ENCODE measurements at places on chromosomes 6 and 20.

- DNase-seq, result no peak
Observed at GRCh38 chr20:10093087-10093591, 58.4 kb downstream of the ANKEF1 start.

- no peak for DNase-seq
Observed at GRCh38 chr20:32010101-32010500, at the start of gene CCM2L. Gene CCM2L, plus strand, starts transcription at chr20:32010438. Its CDS starts 17 bp downstream, at chr20:32010455.

DNA sequence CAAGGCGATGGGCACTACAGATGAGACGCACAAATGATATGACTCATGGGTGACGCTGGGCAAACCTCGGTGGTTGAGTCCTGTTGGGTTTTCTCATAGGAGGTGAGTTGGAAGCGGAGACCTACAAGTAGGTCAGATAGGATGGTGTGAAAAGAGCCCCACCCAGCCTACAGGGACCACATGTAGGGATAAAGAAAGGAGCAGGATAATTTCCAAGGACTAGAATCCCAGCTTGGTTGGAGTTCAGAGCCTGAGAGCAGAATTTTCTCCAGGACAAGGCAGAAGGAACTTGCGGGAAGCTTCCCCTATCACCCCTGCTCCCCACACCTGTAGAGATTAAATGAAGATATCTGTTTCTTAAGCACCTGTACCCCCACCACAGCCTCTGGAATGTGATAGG, 489.7 kb upstream of the CDH4 start:
- DNase-seq, result no peak

DNA sequence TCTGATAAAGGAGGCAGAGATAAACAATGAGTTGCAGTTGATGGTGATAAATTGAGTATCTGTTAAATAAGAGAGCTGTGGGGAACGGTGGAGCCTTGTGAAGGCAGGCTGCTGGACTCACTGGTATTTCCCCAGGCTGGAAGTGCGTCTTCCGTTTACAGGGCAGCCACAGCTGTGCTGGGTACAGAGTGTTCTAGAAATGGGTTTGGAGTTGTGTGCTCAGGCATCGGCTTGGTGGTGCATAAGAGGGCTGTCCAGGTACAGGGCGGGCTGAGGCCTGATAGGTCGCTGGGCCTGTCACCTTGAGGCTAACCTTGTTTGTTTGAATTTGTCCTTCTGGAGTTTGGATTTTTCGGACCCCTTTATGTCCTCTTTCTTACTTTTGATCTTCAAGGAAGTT, 39.3 kb downstream of the ARID1B start:
- no peak for DNase-seq

- no peak for DNase-seq
Observed at GRCh38 chr6:15744818-15745402, 82.1 kb upstream of the DTNBP1 start.

GRCh38 chr6:108417027-108417426, 122.2 kb downstream of the AFG1L start:
- DNase-seq, result no peak

DNA sequence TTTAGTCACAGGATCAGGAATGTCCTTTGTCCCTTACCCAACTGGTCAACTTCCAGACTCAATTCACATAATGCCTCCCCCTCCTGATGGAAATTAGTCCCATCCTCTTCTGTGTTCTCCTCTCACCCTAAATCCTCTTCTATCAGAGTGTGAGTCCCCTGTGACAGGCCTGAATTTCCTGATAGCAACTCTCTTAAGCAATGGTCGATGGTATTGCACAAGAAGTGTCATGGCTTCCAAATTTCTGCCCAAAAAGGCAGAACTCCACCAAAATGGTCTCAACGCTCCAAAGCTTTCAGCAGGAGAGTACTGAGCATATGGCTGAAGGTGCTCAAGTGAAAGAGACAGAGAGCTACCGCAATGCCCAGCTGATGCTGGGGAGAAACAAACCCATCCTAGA, 2.4 kb downstream of the PREP start:
- DNase-seq, result no peak

DNA sequence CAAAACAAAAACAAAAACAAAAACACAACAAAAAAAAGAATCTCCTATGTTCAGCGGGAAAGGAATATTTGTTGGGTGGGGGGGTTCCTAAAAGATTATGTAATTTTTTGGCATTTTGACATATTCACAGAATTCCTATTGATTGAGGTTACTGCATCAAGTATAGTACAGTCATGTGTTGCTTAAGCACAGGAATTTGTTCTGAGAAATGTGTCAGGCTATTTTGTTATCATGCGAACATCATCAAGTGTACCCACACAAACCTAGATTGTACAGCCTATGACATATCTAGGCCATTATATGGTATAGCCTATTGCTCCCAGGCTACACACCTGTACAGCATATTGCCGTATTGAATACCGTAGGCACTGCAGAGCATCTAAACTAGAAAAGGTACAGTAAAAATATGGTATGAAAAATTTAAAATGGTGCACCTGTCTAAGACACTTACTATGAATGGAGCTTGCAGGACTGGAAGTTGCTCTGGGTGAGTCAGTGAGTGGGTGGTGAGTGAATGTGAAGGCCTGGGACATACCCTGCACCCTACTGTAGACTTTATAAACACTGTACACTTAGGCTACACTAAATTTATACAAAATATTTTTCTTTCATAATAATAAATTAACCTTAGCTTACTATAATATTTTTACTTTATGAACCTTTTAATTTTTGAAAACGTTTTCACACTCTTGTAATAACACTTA, 110.6 kb downstream of the CDKAL1 start:
- no peak for DNase-seq

DNA sequence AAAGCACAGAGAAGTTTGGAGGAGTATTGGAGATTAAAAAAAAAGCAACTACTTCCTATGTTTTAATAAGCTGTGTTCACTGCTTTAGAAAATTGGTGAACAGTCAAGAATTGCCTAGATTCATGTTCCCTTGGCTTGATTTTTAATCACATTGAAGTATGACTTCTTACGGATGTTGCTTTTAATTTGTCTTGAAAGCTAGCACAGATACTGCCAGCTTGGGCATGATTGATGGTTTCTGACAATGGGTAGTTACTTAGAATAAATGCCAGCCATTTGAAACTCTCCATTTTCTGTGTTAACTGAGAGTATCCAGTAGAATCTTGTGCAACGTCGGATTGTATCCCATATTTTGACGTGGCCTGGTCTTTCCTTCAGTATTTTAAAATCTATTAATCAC, 178.0 kb downstream of the DTNBP1 start:
- DNase-seq, result no peak

DNA sequence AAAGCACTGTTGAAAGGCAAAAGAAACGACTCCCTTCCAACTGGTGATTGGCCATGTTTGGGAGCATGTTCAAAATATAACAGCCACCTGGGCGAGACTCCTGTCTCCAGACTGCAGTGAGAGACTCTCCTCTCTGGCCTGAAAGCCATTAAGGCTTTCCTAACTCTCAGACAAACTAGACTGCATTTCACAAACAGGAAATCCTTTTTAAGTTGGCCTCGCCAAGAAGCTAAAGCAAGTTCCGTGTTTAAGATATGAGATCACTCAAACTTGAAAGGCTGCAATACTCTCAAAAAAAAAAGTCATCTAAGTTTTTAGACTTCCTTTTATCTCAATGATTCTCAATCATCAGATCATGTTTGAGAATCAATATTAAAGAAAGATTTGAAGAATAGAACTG, 117.0 kb downstream of the TFAP2A start:
- no peak for DNase-seq

- peak; percentile 92 for DNase-seq
Observed at GRCh38 chr6:36131511-36132245, 1.4 kb downstream of the MAPK13 start.

- no peak for DNase-seq
Observed at GRCh38 chr6:94548201-94548600, 1029.1 kb upstream of the MANEA start.

All from GM12878 (cell line).